Vagina (tissue), 2 donors: ENCODE measurements at places on chromosomes 6 and 20. TPM values are rescaled to one million over a fixed set of nuclear protein-coding genes. Genes with fewer than 3 reads are reported as not detected.
A peak's percentile ranks its signal among the peaks of the same experiment; 100 is the strongest.

The CD93 gene
- 45.4 TPM for total RNA-seq

- no peak for DNase-seq
- H3K4me3 ChIP-seq = no peak overlapping the region
- H3K27me3 ChIP-seq = no peaks in the 10 kb centered on the region
These were observed 15.2 kb downstream of the TAB2 start for GRCh38 chr6:149332602-149333265.

- peaks cover 29% of the 10 kb centered on the region for H3K4me1 ChIP-seq
- no peaks in the 10 kb centered on the region for H3K27me3 ChIP-seq
- peak overlapping the region; percentile 36 for H3K4me3 ChIP-seq
- no peak for DNase-seq
- H3K27ac ChIP-seq = peak overlapping the region; percentile 42
- H3K36me3 ChIP-seq = no peaks in the 10 kb centered on the region
These were observed 28.7 kb downstream of the PTPRK start for GRCh38 chr6:128491610-128492206.

The UBD gene
- not detected for total RNA-seq

DNA sequence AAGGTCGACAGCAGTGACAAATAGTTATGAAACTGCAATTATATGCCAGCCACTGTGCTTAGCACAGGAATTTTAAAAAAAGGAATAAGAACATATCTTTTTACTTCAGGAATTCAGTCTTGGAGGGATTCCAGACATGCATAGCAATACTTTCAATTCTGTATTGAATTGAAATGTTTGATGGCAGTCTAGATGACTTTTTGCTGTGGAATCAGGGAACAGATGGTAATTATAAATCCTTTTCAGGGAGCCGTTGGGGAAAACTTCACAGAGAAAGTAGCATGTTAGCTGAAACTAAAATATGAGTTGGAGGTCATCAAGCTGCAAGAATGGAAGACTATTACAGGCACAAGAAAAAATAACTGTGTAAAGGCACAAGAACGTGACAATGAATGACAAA, 74.8 kb downstream of the IMPG1 start:
- H3K36me3 ChIP-seq = no peaks in the 10 kb centered on the region
- H3K4me3 ChIP-seq = no peak overlapping the region
- no peaks in the 10 kb centered on the region for H3K27me3 ChIP-seq
- H3K27ac ChIP-seq = no peak overlapping the region
- DNase-seq = no peak
- H3K4me1 ChIP-seq = no peaks in the 10 kb centered on the region

The HTR1B gene
- not detected for total RNA-seq

The NTSR1 gene
- total RNA-seq = 0.49 TPM

- no peak overlapping the region for H3K4me3 ChIP-seq
- no peak for DNase-seq
- no peak overlapping the region for H3K27ac ChIP-seq
- no peaks in the 10 kb centered on the region for H3K36me3 ChIP-seq
- no peaks in the 10 kb centered on the region for H3K27me3 ChIP-seq
- no peaks in the 10 kb centered on the region for H3K4me1 ChIP-seq
These were observed 491.8 kb downstream of the BTBD3 start for GRCh38 chr20:12409501-12409900.

The OOEP gene
- not detected for total RNA-seq

The PROKR2 gene
- total RNA-seq = not detected

The KCNK15 gene
- 1.5 TPM for total RNA-seq

- H3K4me1 ChIP-seq = peaks cover 10% of the 10 kb centered on the region
- peak; percentile 56 for DNase-seq
- H3K4me3 ChIP-seq = no peak overlapping the region
These were observed 202.2 kb upstream of the CDYL start for GRCh38 chr6:4574007-4574406.

The TINAG gene
- total RNA-seq = not detected

The KCNQ2 gene
- total RNA-seq = 1.2 TPM

GRCh38 chr6:160121981-160122380, 366 bp downstream of the SLC22A1 start:
- H3K4me3 ChIP-seq = no peak overlapping the region
- H3K36me3 ChIP-seq = no peaks in the 10 kb centered on the region
- H3K27me3 ChIP-seq = no peaks in the 10 kb centered on the region
- DNase-seq = no peak
- H3K27ac ChIP-seq = no peak overlapping the region

- no peak for DNase-seq
- no peaks in the 10 kb centered on the region for H3K27me3 ChIP-seq
- H3K36me3 ChIP-seq = no peaks in the 10 kb centered on the region
- H3K4me3 ChIP-seq = no peak overlapping the region
These were observed 272.5 kb downstream of the BTBD9 start for GRCh38 chr6:38367231-38367630.

- no peak overlapping the region for H3K4me3 ChIP-seq
- no peaks in the 10 kb centered on the region for H3K36me3 ChIP-seq
- no peaks in the 10 kb centered on the region for H3K4me1 ChIP-seq
- H3K27ac ChIP-seq = no peak overlapping the region
These were observed 233.7 kb upstream of the ZFP64 start for GRCh38 chr20:52425253-52425652.

The LHFPL5 gene
- total RNA-seq = not detected

DNA sequence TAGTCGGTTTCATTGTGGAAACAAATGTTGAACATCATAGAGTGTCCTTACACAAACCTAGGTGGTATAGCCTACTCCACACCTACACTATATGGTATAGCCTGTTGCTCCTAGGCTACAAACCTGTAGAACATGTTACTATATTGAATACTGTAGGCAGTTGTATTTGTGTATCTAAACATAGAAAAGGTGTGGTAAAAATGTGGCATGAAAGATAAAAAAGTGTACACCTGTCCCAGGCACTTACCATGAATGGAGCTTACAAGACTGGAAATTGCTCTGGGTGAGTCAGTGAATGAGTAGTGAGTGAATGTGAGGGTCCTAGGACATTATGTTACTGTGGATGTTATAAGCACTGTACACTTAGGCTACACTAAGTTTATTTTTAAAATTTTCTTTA, 103.0 kb downstream of the ZFAND3 start:
- H3K4me1 ChIP-seq = peaks cover 8% of the 10 kb centered on the region
- H3K27me3 ChIP-seq = no peaks in the 10 kb centered on the region
- DNase-seq = no peak
- no peaks in the 10 kb centered on the region for H3K36me3 ChIP-seq
- H3K27ac ChIP-seq = no peak overlapping the region
- no peak overlapping the region for H3K4me3 ChIP-seq

GRCh38 chr20:25510202-25510601, 75.1 kb downstream of the NINL start:
- H3K27ac ChIP-seq = no peak overlapping the region
- H3K27me3 ChIP-seq = no peaks in the 10 kb centered on the region
- no peaks in the 10 kb centered on the region for H3K4me1 ChIP-seq
- H3K4me3 ChIP-seq = no peak overlapping the region
- peaks cover 39% of the 10 kb centered on the region for H3K36me3 ChIP-seq

The PGC gene
- 3.4 TPM for total RNA-seq

DNA sequence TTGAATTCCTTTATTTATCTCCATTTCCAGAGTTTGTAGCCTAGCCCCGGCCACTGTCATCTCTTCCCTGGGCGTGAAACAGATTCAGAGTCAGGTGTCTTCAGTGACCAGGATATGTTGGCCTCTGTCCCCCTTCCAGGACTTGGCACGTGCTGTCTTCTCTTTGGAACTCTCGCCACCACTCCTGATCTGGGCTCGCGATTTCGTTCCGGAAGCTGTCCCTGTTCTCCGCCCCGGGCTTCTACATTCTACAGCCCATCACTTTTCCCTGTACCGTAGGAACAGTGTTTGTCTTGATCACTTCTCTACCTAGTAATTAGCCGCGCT, 739 bp downstream of the GSS start:
- peak overlapping the region; percentile 82 for H3K27ac ChIP-seq
- H3K4me3 ChIP-seq = peak overlapping the region; percentile 67
- no peak for DNase-seq
- H3K27me3 ChIP-seq = no peaks in the 10 kb centered on the region
- no peaks in the 10 kb centered on the region for H3K36me3 ChIP-seq

The CCN6 gene
- not detected for total RNA-seq

GRCh38 chr6:1388630-1389368, 577 bp upstream of the FOXF2 start:
- no peak overlapping the region for H3K27ac ChIP-seq
- peaks cover 34% of the 10 kb centered on the region for H3K4me1 ChIP-seq
- DNase-seq = no peak
- peaks cover 15% of the 10 kb centered on the region for H3K27me3 ChIP-seq

- no peaks in the 10 kb centered on the region for H3K4me1 ChIP-seq
- no peak overlapping the region for H3K27ac ChIP-seq
- H3K36me3 ChIP-seq = no peaks in the 10 kb centered on the region
- H3K27me3 ChIP-seq = no peaks in the 10 kb centered on the region
These were observed 53.3 kb downstream of the SYNE1 start for GRCh38 chr6:152583888-152584287.

GRCh38 chr20:61246269-61246668, 5.8 kb upstream of the CDH4 start:
- no peak for DNase-seq
- H3K4me1 ChIP-seq = no peaks in the 10 kb centered on the region
- no peak overlapping the region for H3K27ac ChIP-seq
- no peaks in the 10 kb centered on the region for H3K36me3 ChIP-seq
- H3K4me3 ChIP-seq = no peak overlapping the region
- peaks cover 7% of the 10 kb centered on the region for H3K27me3 ChIP-seq

DNA sequence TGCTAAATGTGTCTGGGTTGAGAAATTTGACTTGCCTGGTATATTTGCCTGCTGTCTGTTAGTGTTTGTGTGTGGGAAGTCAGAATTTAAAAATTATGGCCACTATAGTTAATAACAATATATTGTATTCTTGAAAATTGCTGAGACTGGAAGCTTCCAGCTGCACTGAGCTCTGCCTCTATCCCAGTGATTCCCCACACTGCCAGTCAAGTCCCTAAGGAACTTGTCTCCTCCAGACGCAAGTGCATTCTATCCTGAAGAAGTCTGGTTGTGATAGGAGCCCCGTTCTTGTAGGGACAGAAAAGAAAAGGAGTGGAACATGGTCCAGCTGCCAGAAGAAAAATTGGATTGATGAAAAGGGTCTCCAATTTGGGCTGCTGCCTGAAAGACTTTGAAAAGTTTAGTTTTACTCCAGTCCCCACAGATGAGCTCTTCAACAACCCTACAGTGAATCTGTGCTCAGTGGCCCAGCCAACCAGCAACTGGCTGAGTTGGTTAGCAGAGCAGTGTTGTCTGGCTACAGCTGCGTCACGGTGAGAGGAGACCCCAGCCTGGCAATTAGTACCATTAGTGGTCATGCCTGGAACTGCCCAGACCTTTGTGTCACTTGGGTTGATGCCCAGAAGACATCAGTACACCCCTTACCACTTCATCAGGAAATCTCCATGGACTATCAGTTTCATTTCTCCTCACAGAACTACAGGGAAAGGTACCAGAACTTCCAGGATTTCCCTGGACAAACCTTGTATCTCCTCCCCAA, 183.1 kb upstream of the MCHR2 start:
- peak overlapping the region; percentile 1 for H3K27ac ChIP-seq
- H3K36me3 ChIP-seq = no peaks in the 10 kb centered on the region
- DNase-seq = no peak
- H3K27me3 ChIP-seq = no peaks in the 10 kb centered on the region
- H3K4me3 ChIP-seq = no peak overlapping the region

The STMND1 gene
- total RNA-seq = not detected

The IL17F gene
- not detected for total RNA-seq

The ZSCAN31 gene
- 11.3 TPM for total RNA-seq

The PAX1 gene
- total RNA-seq = not detected

DNA sequence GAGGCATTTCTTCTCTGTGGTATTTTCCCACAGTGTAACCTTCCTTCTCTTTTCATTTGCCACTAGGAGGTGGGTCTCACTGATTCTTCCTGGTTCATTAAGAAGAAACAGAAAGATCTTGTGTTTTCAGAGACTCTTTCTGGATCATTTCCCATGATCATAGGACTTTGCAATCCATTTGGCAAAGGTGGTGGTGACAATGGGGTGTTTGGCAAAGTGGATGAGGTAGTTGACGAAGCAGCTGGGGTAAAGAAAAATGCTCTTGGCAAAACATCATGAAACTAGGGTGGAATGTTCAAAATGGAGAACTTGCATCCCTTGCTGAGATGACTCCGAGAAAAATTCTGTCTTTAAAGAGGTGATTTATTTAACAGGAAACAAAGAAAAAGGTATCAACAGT, 50.6 kb downstream of the TRAF3IP2 start:
- DNase-seq = no peak
- no peaks in the 10 kb centered on the region for H3K36me3 ChIP-seq
- no peaks in the 10 kb centered on the region for H3K27me3 ChIP-seq
- peaks cover 66% of the 10 kb centered on the region for H3K4me1 ChIP-seq

GRCh38 chr6:20952699-20953474, 418.6 kb downstream of the CDKAL1 start:
- no peak overlapping the region for H3K4me3 ChIP-seq
- no peak for DNase-seq
- H3K27ac ChIP-seq = no peak overlapping the region
- no peaks in the 10 kb centered on the region for H3K36me3 ChIP-seq
- no peaks in the 10 kb centered on the region for H3K4me1 ChIP-seq
- no peaks in the 10 kb centered on the region for H3K27me3 ChIP-seq

GRCh38 chr6:52547647-52548352, 29.1 kb downstream of the TRAM2 start:
- H3K36me3 ChIP-seq = no peaks in the 10 kb centered on the region
- no peak for DNase-seq
- H3K4me3 ChIP-seq = no peak overlapping the region
- H3K27me3 ChIP-seq = no peaks in the 10 kb centered on the region
- H3K4me1 ChIP-seq = peaks cover 72% of the 10 kb centered on the region

The SCAND1 gene
- 102 TPM for total RNA-seq

The PHACTR1 gene
- 0.49 TPM for total RNA-seq

DNA sequence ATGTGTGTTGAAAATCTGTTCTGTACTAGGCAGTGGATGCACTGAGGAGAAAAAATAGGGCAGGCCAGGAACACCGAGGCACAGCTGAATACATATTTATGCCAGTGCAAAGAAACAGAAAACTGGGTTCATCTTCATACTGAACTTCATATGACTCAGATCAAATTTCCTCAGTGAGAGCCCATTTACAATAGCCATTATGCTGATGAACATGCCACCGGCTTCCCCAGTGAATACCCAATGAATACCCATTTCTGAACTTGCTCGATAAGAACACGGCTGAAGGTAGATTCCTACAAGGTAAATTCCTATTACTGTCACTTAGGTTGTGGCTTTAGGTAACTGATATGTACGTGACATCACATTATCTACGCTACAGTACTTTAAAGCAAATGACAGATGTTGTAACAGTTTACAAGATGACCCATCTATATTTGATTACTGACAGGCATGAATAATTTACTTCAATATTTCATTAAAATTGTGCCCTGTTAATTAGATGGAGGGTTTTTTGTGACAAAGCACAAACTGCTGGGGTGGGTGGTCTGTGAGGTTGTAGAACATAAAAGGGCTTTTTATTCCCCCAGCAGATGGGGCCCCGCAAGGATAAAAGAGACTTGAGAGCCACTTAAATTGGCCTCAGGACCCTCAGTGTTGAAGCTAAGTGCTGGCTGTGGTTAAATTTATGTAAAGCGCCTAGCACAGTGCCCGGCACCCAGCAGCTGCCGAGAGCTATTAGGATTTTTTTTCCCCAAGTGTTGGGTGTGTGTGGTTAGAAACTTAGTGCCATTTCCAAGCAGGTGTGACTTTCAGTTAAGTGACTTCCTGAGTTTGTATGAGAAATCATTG, 264.5 kb downstream of the CD83 start:
- no peak for DNase-seq
- H3K36me3 ChIP-seq = no peaks in the 10 kb centered on the region
- H3K27me3 ChIP-seq = no peaks in the 10 kb centered on the region
- H3K4me1 ChIP-seq = no peaks in the 10 kb centered on the region
- no peak overlapping the region for H3K27ac ChIP-seq
- H3K4me3 ChIP-seq = no peak overlapping the region

GRCh38 chr6:54697424-54697823, 149.1 kb upstream of the FAM83B start:
- no peak overlapping the region for H3K4me3 ChIP-seq
- H3K27ac ChIP-seq = no peak overlapping the region
- no peaks in the 10 kb centered on the region for H3K36me3 ChIP-seq
- no peaks in the 10 kb centered on the region for H3K27me3 ChIP-seq
- DNase-seq = no peak
